Esophagus muscularis mucosa (tissue), 4 donors: ENCODE measurements at places on chromosomes 3 and 15. TPM values are rescaled to one million over a fixed set of nuclear protein-coding genes. Genes with fewer than 3 reads are reported as not detected.

NEDD4 gene
- total RNA-seq: 20.4 TPM

FOXL2NB gene
- total RNA-seq: not detected

GOLGA8Q gene
- total RNA-seq: 2.1 TPM

BMF gene
- 5.0 TPM for total RNA-seq

MAP6D1 gene
- 2.5 TPM for total RNA-seq

PLA2G4B gene
- total RNA-seq: 0.91 TPM

EAF1 gene
- total RNA-seq: 14.9 TPM

PFKFB4 gene
- total RNA-seq: 2.9 TPM

GPR149 gene
- not detected for total RNA-seq

IGSF11 gene
- total RNA-seq: 9.3 TPM

SLC12A8 gene
- total RNA-seq: not detected

SCAMP2 gene
- total RNA-seq: 117 TPM

TMEM108 gene
- total RNA-seq: 8.6 TPM

TAGLN3 gene
- total RNA-seq: 0.84 TPM

EPHB3 gene
- total RNA-seq: 6.1 TPM

NANOGP8 gene
- total RNA-seq: 3.3 TPM

DPPA4 gene
- total RNA-seq: not detected
